ENCODE measurements at places on chromosomes 12 and 14.

GRCh38 chr12:117832459-117833457, 136.0 kb downstream of the KSR2 start:
- DNase-seq = no peak

DNA sequence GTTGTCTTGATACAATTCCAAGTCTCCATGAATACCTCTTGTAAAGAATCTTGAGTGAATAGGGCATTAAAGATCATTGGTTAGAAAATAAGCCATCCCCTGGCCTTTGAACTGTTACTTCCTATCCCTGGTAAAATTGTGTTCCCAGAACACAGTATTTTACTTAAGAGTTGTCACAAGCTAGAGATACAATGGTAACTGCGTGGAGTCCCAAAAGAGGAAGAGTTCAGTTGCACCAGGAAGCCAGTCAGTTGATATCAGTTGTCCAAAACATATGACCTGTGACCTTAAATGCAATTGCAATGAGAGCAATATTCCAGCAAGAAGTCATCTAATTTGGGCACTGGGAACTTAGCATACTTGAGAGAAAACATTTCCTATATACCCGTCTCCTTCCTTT, 117.3 kb downstream of the NEDD1 start:
- DNase-seq = no peak

- DNase-seq = no peak
Measured at GRCh38 chr12:85059594-85059993, 23.4 kb downstream of the LRRIQ1 start.

- no peak for DNase-seq
Measured at GRCh38 chr14:62684376-62684775, 360.9 kb downstream of the KCNH5 start.

GRCh38 chr14:90599748-90600507, 203.1 kb downstream of the CALM1 start:
- DNase-seq = no peak

DNA sequence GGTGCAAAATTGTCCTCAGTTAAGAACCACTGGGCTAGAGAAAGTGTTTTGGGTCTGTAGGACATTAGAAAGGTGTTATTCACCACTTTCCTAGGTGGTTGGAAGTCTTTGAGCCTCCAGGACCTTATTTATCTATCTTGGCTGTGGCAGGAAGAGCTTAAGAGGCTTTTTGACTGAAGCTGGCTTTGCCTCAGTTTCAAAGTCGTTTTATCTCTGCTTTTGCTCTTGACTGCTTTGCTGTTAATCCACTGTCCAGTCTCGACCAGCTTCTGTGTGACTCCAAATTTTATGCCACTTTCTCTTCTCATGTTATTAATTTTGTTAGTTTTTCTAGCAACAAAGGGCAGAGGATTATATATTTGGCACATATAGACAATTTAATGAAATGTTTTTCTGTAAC, 60.3 kb downstream of the PPHLN1 start:
- no peak for DNase-seq

DNA sequence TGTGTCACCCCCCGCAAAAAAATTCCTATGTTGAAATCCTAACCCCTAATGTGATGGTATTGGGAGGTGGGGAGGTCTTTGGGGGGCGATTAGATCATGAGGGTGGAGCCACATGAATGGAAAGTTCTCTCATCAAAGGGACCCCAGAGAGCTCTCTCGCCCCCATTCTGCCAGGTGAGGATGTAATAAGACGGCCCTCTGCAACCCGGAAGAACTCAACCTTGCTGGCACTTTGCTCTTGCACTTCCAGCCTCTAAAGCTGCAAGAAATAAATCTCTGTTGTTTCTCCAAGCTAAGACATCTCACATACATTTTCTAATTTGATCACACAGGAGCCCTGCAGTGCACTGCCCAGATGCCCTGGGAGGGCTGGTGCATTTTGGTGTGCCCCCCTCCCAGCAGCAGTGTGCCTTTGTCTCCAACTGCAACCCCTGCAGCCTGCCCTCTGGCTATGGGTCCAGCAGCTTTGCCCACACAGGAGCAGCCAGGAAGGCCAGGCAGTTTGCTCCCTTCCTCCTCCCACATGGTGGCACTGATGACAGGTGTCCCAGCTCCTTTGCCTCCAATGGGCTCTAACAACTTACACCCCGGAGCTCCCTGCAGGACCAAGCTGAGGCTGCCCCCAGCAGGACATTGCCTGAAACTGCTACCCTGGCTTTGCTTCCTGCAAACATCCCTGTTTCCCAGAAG, 59.3 kb downstream of the C14orf132 start:
- no peak for DNase-seq

GRCh38 chr14:82432301-82433105, 898.9 kb upstream of the SEL1L start:
- no peak for DNase-seq

DNA sequence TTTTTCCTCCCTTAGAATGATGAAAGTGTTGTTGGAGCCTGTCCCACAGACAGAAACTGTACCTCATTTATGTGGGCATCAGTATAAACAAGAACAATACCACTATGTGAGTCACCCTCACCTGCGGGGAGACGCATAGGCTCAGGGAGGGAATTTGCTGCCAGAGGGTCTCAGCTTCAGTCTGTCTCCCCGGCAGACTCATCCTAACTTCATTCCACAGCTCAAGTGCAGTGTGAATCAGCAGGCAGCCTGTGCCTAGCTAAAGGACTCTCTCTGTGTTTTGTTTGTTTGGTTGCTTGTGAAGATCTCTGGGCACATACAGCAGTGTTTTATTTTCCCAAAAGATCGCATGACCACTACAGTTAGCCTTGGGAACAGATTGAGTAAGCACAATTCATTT, 98.9 kb downstream of the PRKCH start:
- no peak for DNase-seq

DNA sequence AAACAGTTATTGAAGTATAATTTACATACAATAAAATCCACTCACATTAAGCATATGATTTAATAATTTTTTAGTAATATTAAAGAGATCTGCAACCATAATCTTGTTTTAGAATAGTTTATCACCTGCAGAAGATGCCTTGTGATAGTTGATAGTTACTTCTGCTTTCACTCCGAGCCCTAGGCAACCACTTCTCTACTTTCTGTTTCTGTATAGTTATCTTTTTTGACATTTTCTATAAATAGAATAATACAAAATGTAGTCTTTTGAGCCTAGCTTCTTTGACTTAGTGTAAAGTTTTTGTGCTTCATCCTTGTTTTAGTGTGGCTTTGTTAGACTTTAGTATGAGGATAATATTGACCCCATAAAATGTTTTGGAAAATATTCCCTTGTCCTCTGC, 111.0 kb downstream of the MNAT1 start:
- peak; percentile 8 for DNase-seq

GRCh38 chr14:84029720-84030119, 1500.2 kb upstream of the FLRT2 start:
- no peak for DNase-seq
